SW 1271 (cell line): ENCODE measurements at places on chromosomes 16 and 17.

DNA sequence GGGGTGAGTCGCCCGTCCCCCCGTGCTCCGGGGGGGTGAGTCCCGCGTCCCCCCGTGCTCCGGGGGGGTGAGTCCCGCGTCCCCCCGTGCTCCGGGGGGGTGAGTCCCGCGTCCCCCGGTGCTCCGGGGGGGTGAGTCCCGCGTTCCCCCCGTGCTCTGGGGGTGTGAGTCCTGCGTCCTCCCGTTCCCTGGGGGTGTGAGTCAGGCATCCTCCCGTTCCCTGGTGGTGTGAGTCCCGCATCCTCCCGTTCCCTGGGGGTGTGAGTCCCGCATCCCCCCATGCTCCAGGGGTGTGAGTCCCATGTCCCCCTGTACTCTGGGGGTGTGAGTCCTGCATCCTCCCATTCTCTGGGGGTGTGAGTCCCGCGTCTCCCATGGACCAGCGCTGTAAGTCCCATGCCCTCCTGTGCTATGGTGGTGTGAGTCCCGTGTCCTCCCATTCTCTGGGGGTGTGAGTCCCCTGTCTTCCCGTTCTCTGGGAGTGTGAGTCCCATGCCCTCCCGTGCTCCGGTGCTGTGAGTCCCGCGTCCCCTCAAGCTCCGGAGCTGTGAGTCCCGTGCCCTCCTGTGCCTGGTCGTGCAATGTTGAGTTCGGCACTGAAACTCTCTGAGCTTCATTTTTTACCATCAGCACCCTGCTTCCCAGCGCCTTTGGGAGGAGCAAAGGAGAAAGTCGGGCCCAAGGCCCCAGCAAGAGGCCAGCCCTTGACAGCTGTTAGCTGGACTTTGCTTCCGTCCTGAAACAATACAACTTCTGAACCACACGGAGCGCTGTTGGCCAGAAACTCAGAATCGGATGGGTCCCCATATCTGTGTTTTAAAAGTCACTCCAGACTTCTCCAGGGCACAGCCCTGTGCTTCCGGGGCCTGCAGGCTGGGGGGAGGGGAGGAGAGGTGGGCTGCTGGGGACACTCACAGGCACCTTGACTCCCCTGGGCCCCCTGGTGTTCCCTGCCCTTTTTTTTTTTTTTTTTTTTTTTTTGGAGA lies 11.5 kb upstream of the ZC3H18 start:
- peak; percentile 42 for DNase-seq

- DNase-seq, result peak; percentile 70
Observed at GRCh38 chr17:60435244-60436167, 13.2 kb downstream of the CHCT1 start.

DNA sequence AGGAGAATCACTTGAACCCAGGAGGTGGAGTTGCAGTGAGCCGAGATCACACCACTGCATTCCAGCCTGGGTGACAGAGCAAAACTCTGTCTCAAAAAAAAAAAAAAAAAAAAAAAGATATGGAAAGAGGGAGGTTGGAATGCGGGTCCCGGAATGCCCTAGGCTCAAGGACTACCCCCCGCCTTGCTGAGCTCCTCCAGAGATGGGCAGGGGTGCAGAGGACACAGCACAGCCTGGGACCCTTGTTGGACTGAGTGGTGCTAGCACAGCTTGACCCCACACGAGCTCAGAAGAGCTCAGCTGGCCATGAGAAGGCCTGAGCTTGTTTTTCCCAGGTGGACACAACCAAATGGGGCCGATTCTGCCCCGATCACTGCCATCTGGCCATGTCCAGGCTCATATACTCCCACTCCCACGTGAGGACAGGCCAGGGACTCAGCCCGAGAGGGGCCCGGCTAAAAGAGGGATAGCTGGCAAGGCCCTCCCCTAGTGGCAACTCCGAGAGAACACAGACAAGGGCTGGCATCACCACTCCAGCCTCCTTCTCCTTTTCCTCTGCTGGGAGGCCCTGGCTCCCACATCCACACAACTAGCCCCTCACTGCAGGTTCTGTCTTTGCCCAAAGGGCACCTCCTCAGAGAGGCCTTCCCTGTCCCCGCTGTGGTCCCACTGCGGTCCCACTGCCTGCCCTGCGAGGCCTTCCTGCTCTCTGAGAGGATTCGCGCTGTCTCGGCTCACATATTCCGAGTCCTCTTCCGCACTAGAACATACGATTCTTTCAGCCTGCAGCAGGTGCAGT lies 11.0 kb downstream of the SGCA start:
- no peak for DNase-seq

DNA sequence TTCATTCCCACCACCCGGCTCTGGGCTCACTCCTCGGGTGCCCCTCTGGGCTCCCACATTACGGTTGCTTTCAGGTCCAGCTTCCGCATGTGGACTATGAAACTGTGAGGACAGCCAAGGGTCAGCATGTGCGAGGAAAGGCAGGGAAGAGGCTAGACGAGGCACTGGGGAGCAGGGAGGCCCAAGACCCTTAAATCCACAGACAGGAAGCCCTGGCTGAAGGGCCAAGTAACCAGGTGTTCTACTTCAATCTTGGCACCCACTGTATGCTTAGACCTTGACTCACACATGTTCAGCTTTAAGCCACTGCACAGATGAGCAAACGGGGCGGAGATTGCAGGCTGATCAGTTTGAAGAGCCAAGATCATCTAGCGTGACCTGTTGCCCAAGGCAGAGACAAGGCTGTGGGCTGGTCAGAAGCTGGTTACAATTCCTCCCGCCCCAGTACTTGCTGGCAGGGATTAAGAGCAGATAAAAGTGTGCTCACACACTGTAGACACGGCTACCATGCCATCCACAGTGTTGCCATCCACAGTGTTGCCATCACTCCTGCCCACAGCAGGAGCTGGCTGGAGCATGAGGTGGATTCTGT lies at the start of gene CES4A:
Gene CES4A (plus strand): TSS at position 393 of the 592 bp plus-strand sequence. CDS start 184 bp downstream, at position 577.
- no peak for DNase-seq

- peak; percentile 79 for DNase-seq
Observed at GRCh38 chr16:77585379-77586251, 136.7 kb upstream of the NUDT7 start.

- no peak for DNase-seq
Observed at GRCh38 chr16:50596762-50597450, 48.7 kb downstream of the NKD1 start.
